ENCODE measurements at places on chromosomes 1 and 21.

DNA sequence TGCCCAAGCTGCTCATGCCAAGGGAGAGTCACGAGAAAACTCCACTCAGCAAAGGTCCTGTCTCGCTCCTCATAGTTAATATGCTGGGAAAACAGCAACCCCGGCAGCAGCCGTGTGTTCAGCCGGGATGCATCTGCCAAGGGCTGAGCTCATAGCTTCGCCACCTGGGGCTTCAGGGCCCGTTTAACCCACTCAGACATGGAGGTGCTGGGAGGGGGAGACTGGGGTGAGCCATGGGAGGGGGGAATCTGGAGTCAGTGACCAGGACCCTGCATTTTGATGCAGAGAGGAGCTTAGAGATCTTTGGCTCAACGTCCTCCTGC, 283.4 kb downstream of the PTPRU start:
- no peak for DNase-seq

GRCh38 chr1:241316372-241316771, 40.6 kb downstream of the RGS7 start:
- DNase-seq, result no peak

- no peak for DNase-seq
These were observed 29.0 kb downstream of the SPATA6 start for GRCh38 chr1:48442864-48443619.

GRCh38 chr1:22239378-22239777, 96.5 kb upstream of the WNT4 start:
- no peak for DNase-seq

GRCh38 chr1:232168508-232168907, 461.4 kb downstream of the SIPA1L2 start:
- DNase-seq, result no peak

GRCh38 chr1:62852253-62852652, 68.3 kb downstream of the ATG4C start:
- DNase-seq, result no peak

DNA sequence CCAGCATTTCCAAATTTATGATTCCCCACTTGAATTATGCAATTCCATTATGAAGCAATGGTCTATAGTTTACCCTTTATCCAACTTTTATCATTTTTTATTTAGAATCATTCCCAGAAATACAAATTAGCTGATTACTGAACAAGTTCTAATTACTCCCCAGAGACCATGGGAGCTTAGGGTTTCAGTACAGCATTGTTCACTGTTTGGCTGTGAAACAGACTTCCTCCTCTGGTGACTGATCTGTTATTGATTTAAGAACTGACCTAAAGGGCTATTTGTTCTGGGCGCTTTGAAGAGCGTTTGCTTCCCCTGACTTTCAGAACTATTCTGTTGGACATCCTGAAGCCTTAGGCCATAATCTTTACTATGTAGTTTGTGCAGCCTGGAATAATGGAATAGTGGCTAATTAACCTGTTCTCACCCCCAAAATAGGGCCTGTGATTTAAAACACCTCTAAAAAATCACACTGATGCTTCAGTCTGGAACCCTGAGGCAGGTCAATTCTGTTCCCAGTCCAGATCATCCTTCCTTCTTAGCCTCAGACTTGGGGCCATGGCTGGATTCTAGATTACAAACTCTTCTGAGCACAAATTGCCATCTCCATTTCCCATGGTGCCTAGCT, 58.7 kb downstream of the ALG14 start:
- no peak for DNase-seq

DNA sequence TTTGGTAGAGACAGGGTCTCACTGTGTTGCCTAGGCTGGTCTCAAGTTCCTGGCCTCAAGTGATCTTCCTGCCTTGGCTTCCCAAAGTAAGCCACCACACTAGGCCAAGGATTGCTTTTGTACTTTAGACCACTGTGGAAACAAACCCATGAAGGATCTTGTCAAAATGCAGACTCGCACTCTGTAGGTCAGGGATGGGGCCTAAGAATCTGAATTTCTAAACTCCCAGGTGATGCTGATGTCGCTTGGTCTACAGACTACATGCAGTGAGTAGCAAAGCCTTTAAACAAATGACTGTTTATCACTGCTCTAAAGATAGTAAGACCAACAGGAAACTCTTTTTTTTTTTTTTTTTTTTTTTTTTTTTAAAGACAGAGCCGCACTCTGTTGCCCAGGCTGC, 54.1 kb upstream of the MUTYH start:
- DNase-seq, result no peak

DNA sequence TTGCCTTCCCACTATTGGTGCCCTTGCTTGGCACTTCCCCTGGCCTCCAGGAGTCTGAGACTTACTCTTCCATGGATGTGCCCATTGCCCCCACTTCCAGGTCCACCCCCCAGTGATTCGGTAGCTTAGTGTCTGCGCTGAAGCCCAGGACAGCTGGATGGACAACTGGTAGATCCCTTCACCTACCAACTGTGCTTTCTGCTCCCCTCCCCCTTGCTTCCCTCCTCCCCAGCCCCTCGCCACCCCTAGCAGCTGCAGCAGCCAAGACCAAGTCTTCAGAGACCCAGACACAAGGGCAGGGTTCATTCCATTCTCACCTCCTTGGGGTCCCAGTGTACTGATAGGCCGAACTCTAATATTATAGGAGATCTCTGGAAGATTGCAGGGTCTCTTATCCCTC, 6.9 kb downstream of the LMNA start:
- no peak for DNase-seq

DNA sequence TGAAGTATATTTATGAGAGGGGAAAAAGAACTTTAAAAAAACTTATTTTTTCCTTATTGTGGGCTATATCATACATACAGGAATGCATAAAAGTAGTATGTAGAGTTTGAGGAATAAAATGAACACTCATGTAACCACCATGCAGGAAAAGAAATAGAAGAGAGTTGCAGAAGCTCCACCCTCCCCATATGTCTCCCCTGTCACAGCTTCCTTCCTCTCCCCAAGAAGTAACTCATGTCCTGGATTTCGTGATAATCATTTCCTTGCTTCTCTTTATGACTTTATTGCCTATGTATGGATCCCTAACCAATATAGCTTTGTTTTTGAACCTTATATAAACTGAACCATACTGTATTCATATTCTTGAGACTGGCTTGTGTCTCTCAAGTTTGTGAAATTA, 126.4 kb downstream of the ZZZ3 start:
- no peak for DNase-seq

GRCh38 chr1:234309243-234309597, 64.0 kb upstream of the COA6 start:
- DNase-seq, result no peak

- no peak for DNase-seq
These were observed at the start of gene KCND3 for GRCh38 chr1:111989531-111990025. Gene KCND3, minus strand, starts transcription at chr1:111989668.

- no peak for DNase-seq
These were observed 10.9 kb downstream of the MYBPHL start for GRCh38 chr1:109295712-109296415.

GRCh38 chr1:229065613-229066012, 205.3 kb upstream of the RAB4A start:
- DNase-seq, result no peak

DNA sequence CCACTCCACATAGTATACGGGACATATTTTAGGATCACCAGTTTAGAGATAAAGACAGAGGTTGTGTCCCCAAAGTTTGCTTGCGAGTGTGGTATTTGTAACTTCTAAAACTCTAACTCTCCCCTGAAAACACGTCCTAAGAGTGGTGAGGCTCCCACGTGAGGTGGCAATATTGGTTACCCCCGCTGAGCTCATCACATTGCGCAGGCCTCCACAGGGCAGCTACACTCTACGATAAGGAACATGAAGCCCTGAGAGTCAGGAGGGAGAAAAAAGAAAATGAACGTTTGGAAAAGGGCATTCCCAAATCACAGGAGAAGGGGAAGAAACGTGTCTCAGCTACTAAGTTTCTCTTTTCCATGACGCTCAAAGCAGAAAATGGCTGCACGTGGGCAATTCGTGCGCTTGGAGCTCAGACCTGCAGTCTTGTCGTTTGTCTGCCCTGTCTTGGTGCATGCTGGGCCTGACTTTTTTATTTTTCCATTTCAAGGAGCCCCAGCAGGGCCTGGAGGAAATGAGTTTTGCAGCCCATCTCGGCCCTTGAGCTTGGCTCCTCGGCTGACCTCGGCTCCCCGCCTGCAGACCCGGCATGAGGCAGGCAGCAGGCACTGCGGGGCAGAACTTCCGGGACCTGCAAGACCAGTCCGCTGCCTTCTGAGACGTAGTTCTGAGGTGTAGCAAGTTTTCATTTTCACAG, 25.7 kb downstream of the ERG start:
- no peak for DNase-seq

DNA sequence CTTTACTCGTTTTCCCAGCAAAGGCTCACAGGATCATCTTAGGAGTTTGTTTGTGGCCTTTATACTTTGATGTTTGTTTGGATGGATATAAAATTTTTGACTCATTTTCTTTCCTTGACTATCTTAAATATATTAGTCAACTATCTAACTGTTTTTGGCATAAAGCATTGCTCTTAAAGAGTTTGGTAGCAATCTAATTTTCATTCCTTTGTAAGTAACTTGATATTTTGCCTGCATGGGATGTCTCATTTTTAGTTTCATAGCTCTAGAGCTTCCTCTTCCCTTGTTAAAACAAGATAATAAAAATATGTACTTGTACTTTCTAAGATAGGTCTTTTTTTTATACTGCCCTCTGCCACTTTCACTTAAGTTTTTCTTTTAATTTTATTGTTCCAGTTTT, 161.9 kb downstream of the MAGI3 start:
- DNase-seq, result no peak

DNA sequence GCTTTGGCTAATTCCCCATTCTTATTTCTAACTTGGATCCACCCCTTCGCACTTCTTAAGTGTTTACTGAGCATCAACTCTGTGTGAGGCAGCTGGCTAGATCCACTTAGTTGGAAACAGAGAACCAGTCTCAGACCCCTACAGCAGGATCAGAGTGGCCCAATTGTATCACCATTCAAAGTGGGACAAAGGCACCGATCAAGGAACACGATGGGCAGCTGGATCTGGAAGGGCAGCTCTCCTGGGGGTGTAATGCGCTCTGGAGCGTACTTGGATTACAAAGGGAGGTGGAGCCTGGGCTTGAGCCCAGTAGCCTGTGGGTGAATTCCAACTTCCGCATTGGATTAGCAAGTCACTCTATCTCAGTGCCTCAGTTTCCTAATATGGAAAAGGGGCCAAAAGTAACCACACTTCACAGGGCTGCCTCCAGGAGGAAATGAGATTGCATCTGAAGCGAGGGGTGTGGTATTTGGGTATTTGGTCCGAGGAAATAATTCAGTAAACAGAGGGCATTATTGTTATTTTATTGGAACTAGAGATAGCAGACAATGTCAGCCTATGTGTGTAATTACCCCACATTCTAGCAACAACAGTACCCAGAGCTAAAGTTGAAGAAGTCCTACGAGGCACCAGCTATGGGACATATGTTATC, 11.9 kb downstream of the ECE1 start:
- DNase-seq, result no peak

DNA sequence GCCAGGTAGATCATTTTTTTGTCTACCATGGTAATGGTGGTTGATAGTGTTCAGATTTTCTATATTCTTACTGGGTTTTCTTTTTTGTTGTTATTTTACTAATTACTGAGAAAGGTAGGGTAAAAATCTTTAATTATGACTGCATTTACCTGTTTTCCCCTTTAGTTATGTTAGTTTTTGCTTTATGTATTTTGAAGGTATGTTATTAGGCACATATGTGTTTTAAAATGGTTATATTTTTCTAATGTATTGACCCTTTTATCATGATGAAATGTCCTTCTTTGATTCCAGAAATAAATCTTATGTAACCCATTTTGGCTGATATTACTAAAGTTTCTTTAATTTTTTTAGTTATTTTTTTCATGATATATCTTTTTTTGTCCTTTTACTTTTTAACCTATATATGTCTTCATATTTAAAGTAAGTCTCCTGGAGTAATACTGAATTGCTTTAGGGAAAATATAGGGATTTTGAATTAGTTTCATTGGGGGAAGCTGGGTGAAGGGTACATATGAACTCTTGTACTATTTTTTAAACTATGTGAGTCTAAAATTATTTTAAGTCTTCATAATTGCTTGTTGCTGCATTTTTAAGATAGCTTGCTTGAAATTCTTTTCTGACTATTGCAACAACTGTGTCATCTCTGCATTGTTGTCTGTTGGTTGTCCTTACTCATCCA, 22.4 kb downstream of the SLC35A3 start:
- no peak for DNase-seq

GRCh38 chr1:215507119-215507518, 60.0 kb upstream of the KCTD3 start:
- no peak for DNase-seq

DNA sequence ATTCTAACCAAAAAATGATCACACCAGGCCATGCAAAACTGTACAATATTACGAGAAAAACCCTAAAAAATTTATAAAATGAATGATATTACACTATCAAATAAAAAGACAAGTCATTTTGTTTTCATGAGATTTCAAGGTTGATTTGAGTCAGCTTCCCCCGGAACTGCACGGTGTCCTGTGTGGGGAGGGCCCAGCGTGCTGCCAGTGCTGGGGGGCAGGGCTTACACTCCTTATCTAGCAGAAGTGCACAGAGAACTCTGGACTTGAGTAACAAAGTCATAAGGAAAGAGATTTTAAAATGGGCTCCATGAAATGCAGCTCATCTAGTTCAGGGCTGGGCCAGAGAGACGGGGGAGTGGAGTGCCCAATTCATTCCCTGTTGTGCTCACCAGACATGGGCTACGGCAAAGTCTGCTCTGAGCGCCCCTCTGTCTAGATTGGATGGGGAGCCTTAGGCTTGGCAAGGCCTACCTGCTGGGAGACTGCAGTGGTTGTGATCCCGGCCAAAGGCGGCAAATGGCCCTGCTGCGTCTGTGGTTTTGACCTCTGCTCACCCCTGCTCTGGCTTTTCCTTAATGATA, 50.1 kb downstream of the COQ8A start:
- no peak for DNase-seq

DNA sequence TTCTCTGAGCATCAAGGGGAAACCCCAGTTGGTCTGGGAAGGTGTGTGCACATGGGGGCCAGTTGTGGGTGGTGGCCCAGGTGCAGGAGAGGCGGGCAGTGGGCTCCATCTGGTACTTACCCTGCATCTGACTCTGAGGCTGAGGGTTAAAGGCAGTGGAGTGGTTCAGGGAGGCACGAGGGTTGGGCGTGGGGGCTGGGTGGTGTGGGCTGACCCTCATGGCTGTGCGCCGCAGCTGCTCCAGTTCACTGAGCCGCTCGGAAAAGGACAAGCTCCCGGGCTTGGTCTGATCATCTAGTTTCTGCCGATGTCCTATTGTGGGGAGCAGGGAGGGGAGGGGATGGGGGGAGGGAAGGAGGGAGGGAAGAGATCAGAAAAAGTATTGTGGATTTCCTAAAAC, 165.5 kb downstream of the CLIC6 start:
- no peak for DNase-seq

GRCh38 chr1:23558140-23558871, 995 bp downstream of the ID3 start:
- DNase-seq, result no peak

- DNase-seq, result no peak
These were observed 45.4 kb downstream of the SELENOF start for GRCh38 chr1:86868477-86868876.

Measured in amniotic stem cell (primary cell).